ENCODE measurements at places on chromosomes 2 and 18. TPM values are rescaled to one million over a fixed set of nuclear protein-coding genes. Genes with fewer than 3 reads are reported as not detected.

Gene AKAIN1
- not detected for total RNA-seq

DNA sequence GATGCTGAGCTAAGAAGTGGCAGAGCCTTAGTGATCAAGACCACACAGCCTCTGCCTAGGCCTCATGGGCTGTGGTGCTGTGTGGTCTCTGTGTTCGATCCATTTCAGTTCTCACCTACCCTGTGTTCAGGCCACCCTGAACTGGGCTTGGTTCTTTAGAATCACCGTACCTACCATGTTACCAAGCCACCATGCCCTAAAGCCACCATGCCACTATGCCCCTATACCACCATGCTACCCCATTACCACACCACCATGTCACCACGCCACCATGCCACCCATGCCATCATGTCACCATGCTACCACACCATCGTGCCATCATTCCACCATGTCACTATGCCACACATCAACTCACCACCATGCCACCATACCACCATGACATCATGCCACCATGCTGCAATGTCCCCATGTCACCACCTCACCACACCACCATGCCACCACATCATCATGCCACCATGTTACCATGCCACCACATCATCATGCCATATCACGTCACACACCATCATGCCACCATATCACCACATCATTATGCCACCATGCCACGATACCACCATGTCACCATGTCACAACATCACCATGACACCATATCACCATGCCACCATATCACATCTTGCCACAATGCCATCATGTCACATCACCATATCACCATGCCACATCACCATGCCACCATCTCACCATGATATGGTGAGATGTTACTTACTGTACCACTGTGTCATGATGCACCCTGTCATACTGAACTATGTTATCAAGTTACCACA lies 191.0 kb upstream of the ARL4C start:
- DNase-seq: no peak

GRCh38 chr18:22233266-22233665 lies 63.9 kb downstream of the GATA6 start:
- DNase-seq: no peak

- no peak for DNase-seq
Observed at GRCh38 chr2:163493359-163494298, 242.2 kb downstream of the FIGN start.

Gene KATNAL2
- total RNA-seq: 6.8 TPM

- peak; percentile 39 for DNase-seq
Observed at GRCh38 chr2:149744865-149745264, 157.3 kb upstream of the MMADHC start.

Gene MC4R
- total RNA-seq: 0.45 TPM

- DNase-seq: no peak
Observed at GRCh38 chr2:239715606-239716005, 309.5 kb downstream of the NDUFA10 start.

GRCh38 chr2:10501451-10501961 lies 53.4 kb upstream of the ODC1 start:
- DNase-seq: no peak

Gene SULT1C2
- total RNA-seq: 0.70 TPM

Gene COLEC11
- total RNA-seq: not detected

Gene MOGAT1
- not detected for total RNA-seq

GRCh38 chr2:150480241-150480640 lies 7.2 kb downstream of the RND3 start:
- no peak for DNase-seq

Gene C2orf66
- total RNA-seq: not detected

Gene ZNF892
- total RNA-seq: 2.0 TPM

Gene KANSL3
- 31.8 TPM for total RNA-seq

DNA sequence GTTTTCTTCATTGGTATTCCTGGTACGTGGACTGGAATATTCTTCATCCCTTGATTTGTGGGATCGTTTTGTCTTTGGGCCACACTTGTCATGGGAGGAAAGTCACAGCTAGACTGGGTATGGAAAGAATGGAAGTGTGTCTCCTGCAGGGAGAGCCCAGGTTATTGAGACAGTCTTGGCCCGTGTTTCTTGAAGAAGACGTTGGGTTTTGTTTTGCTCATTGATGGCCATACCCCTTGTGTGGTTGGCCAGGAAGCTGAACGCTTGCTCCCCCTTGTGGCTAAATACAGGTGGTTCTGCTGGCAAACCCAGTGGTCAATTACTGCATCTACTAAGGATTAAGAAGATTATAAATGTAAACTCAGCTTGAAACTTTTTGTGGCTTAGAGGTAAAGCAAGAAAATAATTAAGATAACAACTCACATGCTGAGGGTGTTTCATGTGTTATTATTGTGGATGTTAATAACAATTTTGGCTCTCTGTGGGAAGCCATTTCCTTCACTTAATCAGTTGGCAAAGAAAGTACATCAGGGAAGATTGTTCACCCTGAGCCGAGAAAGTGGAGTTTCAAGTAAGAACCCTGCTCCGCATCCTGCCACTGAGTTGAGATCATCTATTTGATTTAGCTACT lies 91.8 kb downstream of the NEDD4L start:
- peak; percentile 80 for DNase-seq

GRCh38 chr2:74878551-74878950 lies 44.6 kb downstream of the HK2 start:
- no peak for DNase-seq

Gene IMMT
- 57.9 TPM for total RNA-seq

DNA sequence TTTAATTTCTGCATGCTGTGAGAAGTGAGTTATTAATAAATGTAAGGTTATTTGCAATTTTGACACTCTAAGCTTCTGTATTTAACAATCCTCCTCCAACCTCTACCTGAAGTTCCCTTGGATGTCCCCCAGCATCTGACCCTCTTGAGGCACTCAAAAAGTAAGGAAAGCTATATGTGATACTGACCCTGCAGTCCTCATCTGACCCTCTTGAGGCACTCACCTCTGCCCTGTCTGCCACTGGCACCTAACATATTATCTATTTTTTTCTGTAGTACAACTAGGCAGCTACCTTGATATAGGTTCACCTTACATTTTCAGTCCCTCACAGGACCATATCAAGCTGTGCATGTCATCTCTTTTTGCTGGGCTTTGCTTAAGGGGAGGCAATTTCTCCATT lies 583.4 kb upstream of the PKDCC start:
- no peak for DNase-seq

DNA sequence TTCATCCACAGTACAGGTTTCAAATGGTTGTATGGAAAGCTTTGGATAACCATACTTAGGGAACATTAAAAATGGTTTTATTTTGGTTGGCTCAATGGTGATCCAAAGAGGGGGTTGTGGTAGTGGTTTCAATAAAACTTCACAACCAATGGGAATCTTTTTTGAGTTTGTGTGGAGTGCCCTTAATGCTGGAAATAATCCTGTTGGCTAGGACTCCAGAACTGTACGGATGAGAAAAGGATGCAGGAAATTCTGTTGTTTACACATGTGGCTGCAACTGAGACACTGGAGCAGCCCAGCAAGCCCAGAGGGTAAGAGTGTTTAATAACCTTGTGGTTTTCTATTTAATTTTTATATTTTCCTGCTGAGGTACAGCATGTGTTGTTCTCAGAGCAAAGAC lies at the start of gene CCDC102B:
TSS of gene CCDC102B (plus strand) at position 210 of the 400 bp plus-strand sequence. CDS start 38,684 bp downstream, outside the sequence.
- peak; percentile 99 for DNase-seq

Gene MIB1
- 35.8 TPM for total RNA-seq

Gene AQP12A
- not detected for total RNA-seq

Data from H4 (cell line).